ENCODE measurements at places on chromosomes 5 and 9. TPM values are rescaled to one million over a fixed set of nuclear protein-coding genes. Genes with fewer than 3 reads are reported as not detected.

DNA sequence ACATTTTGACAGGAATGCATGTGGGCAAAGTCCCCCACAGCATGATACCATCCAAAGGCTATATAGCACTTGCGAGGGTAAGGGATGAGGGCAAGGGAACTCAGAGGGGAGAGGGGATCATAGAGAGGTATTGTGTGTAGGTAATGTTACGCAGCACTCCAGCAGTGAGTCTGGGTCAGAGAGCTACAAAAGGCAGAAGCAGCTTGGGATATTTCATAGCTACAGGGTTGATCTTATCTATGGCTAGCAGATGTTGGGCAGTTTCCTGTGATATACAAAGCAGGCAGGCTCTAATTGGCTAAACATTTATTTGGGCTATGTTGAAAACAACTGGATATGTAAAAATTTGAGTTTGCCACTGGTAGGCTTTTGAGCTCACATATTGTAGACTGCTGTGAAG, 17.8 kb upstream of the SLCO4C1 start:
- DNase-seq = no peak

DNA sequence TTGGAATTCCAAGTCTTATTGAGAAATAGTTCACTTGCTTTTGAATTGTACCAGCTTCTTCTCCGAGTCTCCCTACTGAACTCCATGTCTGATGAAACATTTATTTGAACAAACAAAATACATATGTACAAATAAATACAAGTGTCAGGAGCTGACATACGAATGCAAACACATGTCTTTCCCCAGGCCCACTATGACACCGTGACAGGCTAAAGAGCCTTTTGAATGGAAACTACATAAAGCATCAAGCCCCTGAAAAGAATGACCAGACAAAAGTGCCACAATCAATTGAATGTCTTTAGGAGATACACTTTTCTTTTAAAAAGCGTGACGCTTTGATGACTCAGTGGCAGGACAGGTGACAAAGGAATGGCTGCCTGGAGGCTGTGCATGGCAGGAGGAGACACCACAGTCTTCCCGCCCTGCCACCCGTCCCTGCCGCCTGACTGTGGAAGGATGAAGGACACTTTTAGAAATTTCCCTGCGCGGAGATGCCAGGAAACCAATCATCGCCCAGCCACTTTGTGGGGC, 112.4 kb upstream of the BNC2 start:
- DNase-seq = no peak

DNA sequence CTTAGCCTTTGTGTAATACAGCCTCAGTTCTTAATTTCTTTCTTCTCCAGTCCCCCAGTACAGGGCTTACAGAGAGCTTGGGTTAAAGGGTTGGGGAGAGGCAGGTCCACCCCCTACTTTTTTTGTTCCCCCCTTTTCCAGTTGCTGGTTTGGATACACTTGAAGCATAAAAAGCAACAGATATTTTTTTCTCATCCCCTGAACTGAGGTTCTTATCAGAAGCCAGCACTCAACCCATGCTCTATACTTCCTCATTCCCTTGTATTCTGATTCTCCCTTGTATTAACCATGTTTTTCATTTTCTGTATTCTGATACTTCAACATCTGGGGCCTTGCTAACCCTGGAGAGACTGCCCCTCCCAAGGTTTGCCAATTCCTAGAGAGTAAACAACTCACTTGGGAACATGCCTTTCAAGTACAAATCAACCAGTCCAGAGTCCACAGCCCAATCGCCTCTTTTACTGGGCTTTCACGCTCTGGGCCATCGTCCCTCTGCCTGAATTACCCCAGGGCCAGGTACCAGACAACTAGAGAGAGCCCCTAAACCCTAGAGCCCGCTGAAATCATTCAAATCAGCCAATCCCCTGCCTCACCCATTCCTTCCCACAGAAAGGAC, 333.4 kb upstream of the PUM3 start:
- DNase-seq = no peak

GRCh38 chr5:177269976-177270375, 33.5 kb downstream of the RAB24 start:
- no peak for DNase-seq

GRCh38 chr9:14987858-14988257, 77.6 kb upstream of the FREM1 start:
- DNase-seq = no peak

Gene ANXA1
- total RNA-seq = 1.7 TPM

Gene LRRC70
- total RNA-seq = 0.37 TPM

All from WTC11 (cell line).